NCI-H146 (cell line): ENCODE measurements at places on chromosomes 1 and 21.

DNA sequence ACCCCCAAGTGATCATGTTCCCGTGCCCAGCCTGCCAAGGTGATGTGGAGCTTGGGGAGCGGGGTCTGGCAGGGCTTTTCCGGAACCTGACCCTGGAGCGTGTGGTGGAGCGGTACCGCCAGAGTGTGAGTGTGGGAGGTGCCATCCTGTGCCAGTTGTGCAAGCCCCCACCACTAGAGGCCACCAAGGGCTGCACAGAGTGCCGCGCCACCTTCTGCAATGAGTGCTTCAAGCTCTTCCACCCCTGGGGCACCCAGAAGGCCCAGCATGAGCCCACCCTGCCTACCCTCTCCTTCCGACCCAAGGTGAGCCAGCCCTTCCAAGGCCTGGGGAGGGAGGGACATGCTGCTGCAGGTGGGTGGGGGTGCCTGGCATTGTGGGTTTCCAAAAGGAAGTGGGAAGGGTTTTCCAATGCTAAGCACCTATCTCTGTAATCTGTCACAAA is 2.3 kb downstream of the TRIM46 start:
- no peak for DNase-seq

DNA sequence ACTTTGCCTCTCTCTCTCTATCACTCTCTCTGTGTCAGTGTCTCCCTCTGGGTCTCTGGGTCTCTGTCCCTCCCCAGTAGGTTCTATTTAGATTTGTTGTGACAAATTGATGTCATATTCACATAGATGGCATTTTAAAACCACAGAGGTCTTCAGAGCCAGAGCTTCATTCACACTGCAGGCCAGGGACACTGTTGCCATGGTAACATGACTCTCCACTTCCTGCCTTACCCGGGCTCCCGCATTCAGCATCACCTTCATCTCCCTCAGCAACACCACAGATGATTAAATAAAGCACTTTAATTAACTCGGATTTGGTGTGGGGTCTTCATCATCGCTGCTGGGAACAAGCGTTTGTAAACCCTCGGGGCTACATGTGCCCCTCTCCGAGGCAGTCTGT is 132.6 kb downstream of the ETS2 start:
- peak; percentile 73 for DNase-seq

- no peak for DNase-seq
These were observed 838 bp upstream of the DISP1 start for GRCh38 chr1:222813866-222814535.

DNA sequence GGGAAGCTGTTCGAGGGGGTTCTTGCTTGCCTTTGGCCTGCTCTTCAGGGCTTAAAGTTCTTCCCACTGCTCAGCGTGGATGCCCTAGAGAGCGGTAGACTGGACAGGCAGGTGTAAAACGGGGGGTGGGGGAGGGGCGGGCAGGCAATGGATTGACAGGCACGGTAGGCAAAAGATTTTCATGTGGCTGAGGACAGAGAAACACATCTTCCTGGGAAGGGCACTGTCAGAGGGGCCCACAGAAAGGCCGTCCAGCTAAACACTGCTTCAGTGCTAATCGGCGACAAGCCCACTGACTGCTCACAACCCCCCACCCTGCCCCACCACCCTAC is 412 bp downstream of the ABCA4 start:
- no peak for DNase-seq

- peak; percentile 65 for DNase-seq
These were observed 2.7 kb downstream of the CDC14A start for GRCh38 chr1:100354971-100355394.

GRCh38 chr1:222896630-222897526 is 82.0 kb downstream of the DISP1 start:
- DNase-seq = no peak

DNA sequence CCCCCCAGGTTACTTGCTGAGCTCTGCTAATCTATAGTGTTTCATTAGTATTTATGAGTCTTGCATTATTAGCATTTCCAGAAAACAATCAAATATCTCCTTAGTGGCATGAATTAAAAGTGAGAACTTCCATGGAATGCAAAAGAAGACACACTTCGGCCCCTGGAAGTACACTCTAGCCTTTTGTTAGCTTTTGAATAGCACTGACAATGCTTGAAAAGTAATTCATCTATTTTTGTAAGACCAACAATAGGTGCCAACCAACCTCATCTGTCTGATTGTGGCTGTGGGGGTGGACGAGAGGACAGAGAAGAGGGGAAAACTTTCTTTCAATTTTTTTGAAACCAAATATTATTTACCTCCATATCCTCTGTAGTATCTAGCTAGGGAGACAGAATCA is 27.8 kb downstream of the KIAA0040 start:
- no peak for DNase-seq

GRCh38 chr1:20138961-20139550 is at the start of gene PLA2G2F:
Gene PLA2G2F (plus strand): TSS chr1:20139323. CDS start chr1:20139428, 105 bp downstream.
- no peak for DNase-seq

- DNase-seq = no peak
These were observed 50.2 kb downstream of the SMYD2 start for GRCh38 chr1:214331180-214331579.

DNA sequence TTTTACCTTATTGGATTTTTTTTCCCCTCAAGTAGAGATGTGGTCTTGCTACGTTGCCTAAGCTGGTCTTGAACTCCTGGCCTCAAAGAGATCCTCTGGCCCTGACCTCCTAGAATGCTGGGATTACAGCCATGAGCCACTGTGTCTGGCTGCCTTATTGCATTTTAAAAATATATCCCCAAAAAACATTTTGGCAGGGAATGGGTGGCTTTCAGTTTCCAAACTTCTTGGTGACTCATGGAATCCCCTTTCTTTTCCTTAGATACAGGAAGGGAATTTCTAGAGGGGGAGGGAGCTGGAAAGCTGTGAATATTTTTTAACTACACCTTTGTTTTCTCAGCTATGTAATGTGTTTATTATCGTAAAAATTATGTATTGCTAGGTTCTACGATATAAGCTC is 73.3 kb downstream of the SNRPE start:
- no peak for DNase-seq

DNA sequence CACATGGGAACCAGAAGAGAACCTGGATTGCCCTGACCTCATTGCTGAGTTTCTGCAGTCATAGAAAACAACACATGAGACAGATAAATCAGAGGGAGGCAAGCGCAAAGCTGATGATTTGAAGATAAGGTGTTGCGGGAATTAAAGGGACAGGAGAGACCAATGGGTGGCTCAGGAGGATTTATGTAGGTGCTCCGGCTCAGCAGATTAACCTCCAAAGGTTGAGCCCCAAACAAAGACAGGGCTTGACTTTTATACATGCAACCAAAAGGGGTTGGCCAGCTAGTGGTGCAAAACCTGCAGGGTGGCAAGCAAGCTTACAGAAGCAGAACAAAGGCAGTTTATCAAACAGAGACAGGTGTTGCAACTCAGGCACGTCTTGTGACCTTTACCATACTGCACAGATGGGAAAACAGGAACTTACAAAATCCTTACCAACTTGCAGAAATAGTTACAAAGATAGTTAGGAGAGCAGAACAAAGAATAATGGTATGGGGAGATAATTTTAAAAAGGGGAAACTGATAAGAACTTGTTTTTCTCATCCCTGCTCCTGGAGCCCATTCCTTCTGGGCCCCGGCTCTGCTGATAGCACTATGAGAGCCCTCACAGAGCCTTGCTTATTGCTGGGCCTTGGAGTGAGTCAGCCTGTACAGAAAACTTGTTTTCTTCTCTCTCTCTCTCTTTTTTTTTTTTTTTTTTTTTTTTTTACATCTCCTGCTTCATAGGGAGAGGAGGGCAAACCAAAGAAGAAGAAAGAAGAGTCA is 93.6 kb downstream of the SNRPE start:
- no peak for DNase-seq

DNA sequence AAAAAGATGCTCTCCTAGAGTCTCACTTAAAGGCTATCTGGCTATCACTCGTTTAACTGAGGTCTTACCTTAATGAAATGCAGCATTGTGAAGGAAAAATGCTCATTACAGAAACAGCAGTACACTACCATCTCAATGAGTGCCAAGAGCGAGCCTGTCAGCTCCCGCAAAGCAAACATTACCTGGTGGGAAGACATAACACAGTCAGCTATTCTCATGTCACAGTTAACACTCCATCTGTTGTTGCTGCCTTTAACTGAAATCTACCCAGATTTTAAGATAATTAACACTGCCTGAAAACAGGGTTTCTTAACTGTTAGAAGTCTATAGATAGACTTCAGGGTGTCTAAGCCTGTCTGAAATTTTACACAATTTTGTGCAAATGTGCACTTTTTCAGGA is 39.1 kb downstream of the PCSK9 start:
- peak; percentile 71 for DNase-seq

GRCh38 chr1:243301059-243301458 is 45.2 kb downstream of the SDCCAG8 start:
- DNase-seq = no peak

- DNase-seq = no peak
These were observed 25.9 kb downstream of the KIRREL1 start for GRCh38 chr1:158019171-158019868.

GRCh38 chr1:116874733-116875249 is 34.9 kb upstream of the PTGFRN start:
- DNase-seq = no peak

GRCh38 chr21:42467140-42467983 is 28.7 kb downstream of the RSPH1 start:
- DNase-seq = peak; percentile 74
